Panc1 (cell line): ENCODE measurements at places on chromosomes 2 and 18. TPM values are rescaled to one million over a fixed set of nuclear protein-coding genes. Genes with fewer than 3 reads are reported as not detected.

IMPACT gene
- total RNA-seq: 36.2 TPM

LONRF2 gene
- total RNA-seq: 12.9 TPM

FOXD4L1 gene
- total RNA-seq: not detected

FECH gene
- 25.2 TPM for total RNA-seq

CPS1 gene
- 5.1 TPM for total RNA-seq

PAX8 gene
- 0.15 TPM for total RNA-seq

DIPK1C gene
- total RNA-seq: 0.26 TPM

EDAR gene
- not detected for total RNA-seq

PAX3 gene
- not detected for total RNA-seq

ZSWIM2 gene
- total RNA-seq: not detected

OTOS gene
- total RNA-seq: not detected

DPP4 gene
- total RNA-seq: 0.23 TPM

TOGARAM2 gene
- 0.44 TPM for total RNA-seq

LTBP1 gene
- total RNA-seq: 12.5 TPM

MROH2A gene
- total RNA-seq: not detected

STRN gene
- total RNA-seq: 37.4 TPM

C2orf76 gene
- 22.7 TPM for total RNA-seq

CROCC2 gene
- 0.23 TPM for total RNA-seq

ITGA4 gene
- 0.36 TPM for total RNA-seq

FAM110C gene
- total RNA-seq: 0.13 TPM

COL4A3 gene
- total RNA-seq: 0.18 TPM

TNFAIP6 gene
- total RNA-seq: not detected

CAD gene
- total RNA-seq: 76.7 TPM

ABCG8 gene
- total RNA-seq: 0.03 TPM

NEU4 gene
- 10.0 TPM for total RNA-seq

RFTN2 gene
- not detected for total RNA-seq
